ENCODE measurements at places on chromosomes 4 and X. TPM values are rescaled to one million over a fixed set of nuclear protein-coding genes. Genes with fewer than 3 reads are reported as not detected.

HMX1 gene
- not detected for total RNA-seq

PDZD4 gene
- 2.4 TPM for total RNA-seq

DNA sequence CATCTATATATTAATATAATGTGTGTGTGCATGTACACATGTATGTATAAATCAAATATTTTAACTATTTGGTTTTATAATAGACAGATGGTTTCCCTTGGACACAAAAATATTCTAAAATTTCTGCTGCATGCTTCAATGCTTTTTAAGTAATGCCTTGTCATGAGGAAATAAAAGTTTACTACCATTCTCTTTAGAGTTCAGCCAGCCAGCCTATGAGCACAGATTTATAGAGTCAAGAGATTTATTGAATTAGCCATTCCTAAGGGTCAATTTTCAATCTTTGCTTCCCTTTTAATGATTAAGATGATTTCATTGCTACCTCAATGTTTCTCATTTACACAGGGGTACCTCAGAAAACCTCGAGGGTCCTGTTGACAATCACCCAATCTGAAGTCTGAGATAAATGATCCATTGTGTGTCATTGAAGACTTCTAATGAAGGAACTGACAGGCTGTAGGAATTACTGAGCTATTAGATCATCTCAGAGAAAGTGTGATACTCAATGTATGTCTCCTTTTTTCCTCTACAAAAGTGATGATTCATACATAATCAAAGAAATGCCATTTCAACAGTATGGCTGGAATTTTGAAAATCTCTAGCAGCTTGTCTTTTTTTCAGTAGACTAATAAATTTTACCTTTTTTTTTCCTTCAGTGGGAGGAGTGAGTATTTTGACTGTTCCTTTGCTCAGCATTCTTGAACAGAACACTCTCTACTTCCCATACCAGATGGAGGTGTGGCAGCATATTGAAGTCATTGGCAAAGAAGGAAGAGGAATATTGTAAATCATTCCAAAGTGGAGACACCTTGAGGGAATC is 222.6 kb upstream of the PCDH18 start:
- DNase-seq = no peak

DNA sequence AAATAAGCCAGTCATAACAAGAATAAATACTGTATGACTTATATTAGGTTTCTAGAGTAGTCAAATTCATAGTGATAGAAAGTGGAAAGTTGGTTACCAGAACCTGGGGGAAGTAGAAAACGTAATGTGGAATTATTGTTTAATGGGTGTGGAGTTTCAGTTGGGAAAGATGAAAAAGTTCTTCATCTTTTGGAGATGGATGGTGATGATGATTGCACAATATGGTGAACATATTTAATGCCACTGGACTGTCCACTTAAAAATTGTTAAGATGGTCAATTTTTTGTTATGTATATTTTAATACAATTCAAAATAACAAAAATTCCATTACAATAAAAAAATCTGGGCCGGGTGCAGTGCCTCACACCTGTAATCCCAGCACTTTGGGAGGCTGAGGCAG is 289.6 kb downstream of the ZIC3 start:
- DNase-seq = no peak

- no peak for DNase-seq
These were observed 24.2 kb upstream of the DCAF8L2 start for GRCh38 chrX:27565992-27566391.

- DNase-seq = no peak
These were observed 2.2 kb downstream of the RNF150 start for GRCh38 chr4:141130947-141131605.

GSX2 gene
- total RNA-seq = not detected

- DNase-seq = no peak
These were observed 790.8 kb downstream of the PCDH18 start for GRCh38 chr4:136741468-136741867.
